Foreskin melanocyte (primary cell): ENCODE measurements at places on chromosomes 12 and 14.

- DNase-seq, result no peak
Observed at GRCh38 chr12:78261901-78262300, 431.2 kb downstream of the NAV3 start.

DNA sequence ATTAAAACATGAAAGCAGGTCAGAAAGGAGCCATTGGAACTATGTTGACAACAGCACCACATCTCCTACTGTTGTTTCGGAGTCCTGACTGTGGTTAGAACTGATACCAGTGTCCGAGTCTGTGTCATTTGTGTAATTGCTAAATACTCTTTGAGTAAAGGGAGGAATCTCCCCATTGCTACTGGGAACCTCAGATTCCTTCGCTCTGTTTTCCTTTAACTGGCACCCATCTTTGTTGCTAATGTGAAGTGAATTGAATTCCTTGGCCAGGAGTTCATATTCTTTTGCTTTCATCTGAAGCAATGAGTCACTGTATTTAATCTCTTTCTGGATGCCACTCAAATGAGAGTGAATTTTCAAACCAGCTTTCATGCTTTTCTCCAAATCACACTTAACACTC is 31.5 kb downstream of the RASSF9 start:
- no peak for DNase-seq

DNA sequence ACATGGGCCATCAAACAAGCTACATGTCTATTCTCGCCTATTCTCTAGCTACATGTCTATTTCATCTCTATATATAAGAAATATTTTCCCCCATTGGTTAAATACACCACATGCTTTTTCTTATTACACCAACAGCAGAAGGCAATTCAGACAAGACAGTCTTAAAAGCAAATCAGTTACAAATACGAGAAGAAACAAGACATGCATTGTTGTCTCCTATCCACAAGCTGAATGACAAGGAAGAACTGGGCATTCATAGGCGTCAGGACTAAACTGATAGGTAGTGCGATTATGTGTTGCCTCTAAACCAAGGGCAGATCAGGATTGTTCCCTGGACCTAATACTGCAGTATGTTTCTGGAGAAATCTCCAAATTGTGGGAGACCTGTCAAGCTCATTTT is 19.4 kb downstream of the SLC2A13 start:
- DNase-seq, result peak; percentile 51

- DNase-seq, result no peak
Observed at GRCh38 chr14:69573831-69574262, 824 bp downstream of the CCDC177 start.
